IMR-90 (cell line): ENCODE measurements at places on chromosomes 11 and 22. TPM values are rescaled to one million over a fixed set of nuclear protein-coding genes. Genes with fewer than 3 reads are reported as not detected.
A peak's percentile ranks its signal among the peaks of the same experiment; 100 is the strongest.

OR8A1 gene
- not detected in 2 replicates for total RNA-seq

CDC42EP2 gene
- 5.2 and 5.3 TPM in 2 replicates for total RNA-seq

SLC43A3 gene
- 10.6 and 12.7 TPM in 2 replicates for total RNA-seq

HEPN1 gene
- total RNA-seq = not detected in 2 replicates

TSG101 gene
- 67.4 and 76.4 TPM in 2 replicates for total RNA-seq

- H3K36me3 ChIP-seq = peaks cover 66% of the 10 kb centered on the region
- H3K4me1 ChIP-seq = peaks cover 3% of the 10 kb centered on the region; the same call in 1 of the 2 replicates
- H3K4me3 ChIP-seq = no peak overlapping the region
- no peaks in the 10 kb centered on the region for H3K27me3 ChIP-seq
These were observed 6.5 kb downstream of the TMEM258 start for GRCh38 chr11:61785837-61786402.

GRCh38 chr11:10272132-10272531 lies 21.9 kb downstream of the SBF2 start:
- no peaks in the 10 kb centered on the region for H3K36me3 ChIP-seq
- H3K4me1 ChIP-seq = peaks cover 6% of the 10 kb centered on the region
- DNase-seq = peak; percentile 53
- H3K27ac ChIP-seq = no peak overlapping the region
- no peaks in the 10 kb centered on the region for H3K27me3 ChIP-seq

DNA sequence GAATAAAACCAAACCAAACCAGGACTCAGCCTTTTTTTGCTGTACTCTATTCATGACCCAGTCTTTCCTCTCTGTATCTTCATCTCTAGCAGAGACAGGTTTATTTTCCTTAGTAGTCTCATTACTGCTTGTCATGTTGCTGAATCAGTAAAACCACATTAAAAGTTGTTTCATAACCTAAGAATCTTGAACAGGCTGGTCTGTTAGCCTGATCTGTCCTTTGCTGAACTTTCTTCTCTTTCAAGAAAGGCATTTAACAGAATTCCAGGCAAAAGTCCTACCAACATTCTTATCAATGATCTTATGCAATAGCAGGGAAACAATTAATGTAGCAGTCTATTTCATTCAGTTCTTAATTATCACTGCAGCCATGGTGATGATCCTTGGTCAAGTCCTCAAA lies 197.7 kb downstream of the CASP12 start:
- H3K4me3 ChIP-seq = no peak overlapping the region
- peaks cover 4% of the 10 kb centered on the region for H3K4me1 ChIP-seq
- H3K27ac ChIP-seq = no peak overlapping the region; the same call in 1 of the 2 replicates
- H3K36me3 ChIP-seq = no peaks in the 10 kb centered on the region
